GF-D8 (cell line): ENCODE measurements at places on chromosomes 1 and 21.
A peak's percentile ranks its signal among the peaks of the same experiment; 100 is the strongest.

DNA sequence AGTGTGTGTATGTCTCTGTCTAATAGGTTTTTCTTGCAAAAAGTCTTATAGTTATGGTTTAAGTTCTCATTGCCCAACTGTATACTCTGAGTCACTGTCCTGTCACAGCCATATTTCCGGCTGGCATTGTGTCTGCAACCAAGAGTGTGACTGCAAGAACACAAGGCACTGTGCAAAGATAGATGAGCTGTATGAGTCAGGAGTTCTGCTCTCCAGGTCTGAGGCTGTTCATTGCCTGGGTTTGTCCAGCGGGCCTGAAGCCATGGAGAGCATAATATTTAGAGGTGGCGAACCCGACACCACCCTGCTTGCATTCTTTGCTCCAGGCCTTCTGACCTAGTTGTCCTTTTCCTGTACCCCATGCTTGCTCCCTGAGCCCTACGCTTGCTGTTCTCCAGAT, 50.9 kb upstream of the CNIH3 start:
- peak; percentile 65 for DNase-seq

- no peak for DNase-seq
Observed at GRCh38 chr1:228381356-228381755, 25.3 kb downstream of the TRIM11 start.

- DNase-seq, result no peak
Observed at GRCh38 chr1:1989789-1990188, 13.8 kb downstream of the CFAP74 start.

DNA sequence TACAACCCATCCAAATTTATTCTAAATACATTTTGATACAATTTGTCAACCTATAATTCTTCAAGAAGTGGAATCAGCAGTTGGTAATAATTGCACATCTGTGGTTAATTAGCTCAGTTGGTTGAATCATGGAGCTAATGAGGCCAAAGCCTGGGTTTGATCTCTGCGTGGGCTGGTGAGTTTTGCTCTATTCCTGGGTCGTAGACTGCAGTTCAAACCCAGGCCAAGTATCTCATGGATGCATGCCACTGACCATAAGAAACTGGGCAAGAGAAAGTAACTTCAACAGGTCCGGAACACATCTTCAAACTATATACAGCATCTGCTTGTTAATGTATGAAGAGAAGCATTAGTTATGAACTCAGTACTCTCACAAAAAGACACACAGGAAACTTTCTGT, 779.7 kb downstream of the USP25 start:
- DNase-seq, result no peak

- no peak for DNase-seq
Observed at GRCh38 chr1:202152399-202152798, 7.9 kb upstream of the ARL8A start.

GRCh38 chr1:238205045-238205662, 314.4 kb upstream of the ZP4 start:
- DNase-seq, result no peak

GRCh38 chr1:198183605-198184004, 26.8 kb downstream of the NEK7 start:
- DNase-seq, result no peak

GRCh38 chr1:56289260-56289659, 290.1 kb downstream of the PLPP3 start:
- DNase-seq, result no peak

- no peak for DNase-seq
Observed at GRCh38 chr1:83102630-83103071, 896.3 kb downstream of the TTLL7 start.

DNA sequence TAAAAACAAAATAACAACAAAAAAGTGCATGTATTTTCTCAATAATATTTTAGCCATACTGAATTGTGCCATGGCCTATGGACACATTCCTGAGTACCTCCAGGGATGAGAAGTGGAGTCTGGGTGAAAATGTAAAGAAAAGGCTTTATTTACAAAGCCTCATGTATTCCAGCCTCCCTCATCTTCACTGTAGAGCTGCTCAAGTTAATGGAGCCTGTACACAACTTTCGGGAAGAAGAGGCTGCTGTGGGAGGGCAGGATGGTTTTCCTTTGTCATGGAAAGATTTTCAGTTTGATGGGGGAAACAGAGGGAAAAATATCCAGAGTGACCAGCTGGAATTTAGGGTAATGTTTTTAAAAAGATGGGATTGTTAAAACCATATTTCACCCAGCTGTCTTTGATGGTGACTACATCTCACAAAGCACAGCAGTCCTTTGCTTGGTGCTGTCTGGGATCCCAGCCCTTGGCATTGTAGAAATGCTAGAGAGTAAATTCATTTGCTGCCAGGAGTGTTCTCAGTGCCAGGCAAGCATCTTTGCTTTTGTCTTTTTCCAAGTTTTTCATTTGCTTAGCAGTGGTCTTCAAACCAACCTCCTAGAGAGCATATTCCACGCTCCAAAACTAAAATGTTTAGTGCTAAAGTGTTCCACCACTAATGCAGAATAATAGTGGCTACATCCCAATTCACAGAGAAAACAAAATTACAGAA, 54.9 kb downstream of the DPT start:
- DNase-seq, result no peak
